Activated CD4-positive, alpha-beta T cell treated with anti-CD3 and anti-CD28 coated beads for 36 hours (primary cell): ENCODE measurements at places on chromosomes 5 and 9. TPM values are rescaled to one million over a fixed set of nuclear protein-coding genes. Genes with fewer than 3 reads are reported as not detected.
A peak's percentile ranks its signal among the peaks of the same experiment; 100 is the strongest.

GRCh38 chr5:119016125-119016774 is 27.9 kb upstream of the DTWD2 start:
- no peak for DNase-seq

GRCh38 chr5:90696153-90696552 is 137.6 kb downstream of the ADGRV1 start:
- no peak for DNase-seq

DNA sequence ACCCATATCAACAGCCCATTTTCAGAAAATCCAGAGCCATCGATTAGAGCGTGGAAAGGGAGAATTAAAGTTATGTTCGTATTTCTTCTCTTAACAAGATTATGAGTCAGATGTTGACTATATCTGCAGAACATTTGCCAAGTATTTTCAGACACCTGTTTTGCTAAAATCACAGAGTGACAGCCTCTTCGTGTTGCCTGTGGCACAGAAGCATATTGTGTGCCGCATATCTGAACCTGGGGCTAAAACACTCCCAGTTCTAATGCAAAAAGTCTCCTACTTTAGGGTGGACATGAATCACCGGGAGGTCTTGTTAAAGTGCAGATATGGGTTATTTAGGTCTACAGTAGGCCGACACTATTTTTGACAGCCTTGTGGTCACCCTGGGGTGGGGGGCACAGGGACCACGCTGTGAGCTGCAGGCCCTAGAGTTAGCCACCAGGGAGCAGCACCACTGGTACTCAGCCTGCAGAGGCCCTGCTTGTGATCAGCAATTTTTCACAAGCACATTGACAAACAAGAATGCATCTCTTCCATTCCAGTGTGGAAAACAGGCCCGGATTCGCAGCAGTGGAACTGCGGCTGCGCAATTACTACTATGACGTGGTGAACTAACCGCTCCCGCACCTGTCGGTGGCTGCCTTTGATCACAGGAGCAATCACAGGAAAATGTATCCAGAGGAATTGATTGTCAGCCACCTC is 93.5 kb downstream of the SYK start:
- peak; percentile 35 for DNase-seq

- DNase-seq = no peak
Observed at GRCh38 chr5:172345881-172346280, 62.3 kb upstream of the UBTD2 start.

Gene SPATA9
- total RNA-seq = not detected

Gene ADAMTS12
- not detected for total RNA-seq
